ENCODE measurements at places on chromosomes 6 and 20.

DNA sequence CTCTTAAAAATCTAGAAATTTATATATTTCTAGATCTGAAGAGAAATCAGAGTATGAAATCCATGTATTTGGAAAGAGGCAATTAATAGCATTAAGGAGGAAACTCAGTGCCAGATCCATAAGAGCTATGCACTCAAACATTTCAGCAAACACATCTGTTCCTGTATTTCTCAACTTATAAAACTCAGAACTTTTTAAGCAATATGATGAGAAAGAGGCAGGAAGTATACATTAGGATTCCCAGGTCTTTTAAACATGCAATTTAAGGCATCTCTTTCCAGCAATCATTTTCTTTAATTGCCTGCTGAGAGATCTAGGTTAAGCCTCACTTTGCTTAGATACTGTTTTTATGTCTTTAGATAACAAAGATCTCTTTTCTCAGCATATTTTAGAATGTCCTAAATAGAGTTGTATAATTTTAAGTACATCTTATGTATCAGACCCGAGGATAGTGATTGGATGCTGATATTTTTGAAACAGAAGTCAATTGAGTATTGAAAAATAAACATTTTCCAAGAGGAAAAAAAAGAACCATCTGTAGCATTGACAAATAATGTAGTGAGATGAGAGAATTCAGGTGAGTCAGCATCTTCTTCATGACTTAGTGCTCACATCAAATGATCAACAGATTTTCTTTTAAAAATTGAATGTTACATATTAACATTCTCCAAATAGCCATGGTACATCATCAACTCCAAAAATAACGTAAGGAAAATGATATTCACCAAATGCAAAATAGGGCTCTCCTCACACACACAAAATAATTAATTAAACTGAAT, 461.4 kb upstream of the NOX3 start:
- DNase-seq: no peak

GRCh38 chr6:167764713-167765479, 61.8 kb upstream of the AFDN start:
- no peak for DNase-seq

DNA sequence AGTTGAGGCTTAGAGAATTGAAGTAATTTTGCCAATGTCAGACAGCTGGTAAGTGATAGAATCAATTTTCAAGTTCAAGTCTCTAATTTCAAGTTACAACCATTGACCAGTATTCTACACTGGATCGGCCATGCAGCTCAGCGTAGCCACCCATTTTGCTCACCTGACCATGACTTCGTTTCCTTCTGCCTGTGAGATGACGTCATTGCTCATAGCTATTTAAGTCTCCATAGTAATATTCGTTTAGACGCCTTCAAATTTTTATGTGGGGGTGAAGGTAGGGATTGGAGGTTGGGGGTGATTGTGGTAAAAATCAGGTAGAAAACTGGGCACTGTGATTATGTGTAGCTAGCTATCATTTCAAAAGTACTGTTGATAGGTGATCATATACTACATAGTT, 5.6 kb upstream of the HTR1B start:
- DNase-seq: no peak

DNA sequence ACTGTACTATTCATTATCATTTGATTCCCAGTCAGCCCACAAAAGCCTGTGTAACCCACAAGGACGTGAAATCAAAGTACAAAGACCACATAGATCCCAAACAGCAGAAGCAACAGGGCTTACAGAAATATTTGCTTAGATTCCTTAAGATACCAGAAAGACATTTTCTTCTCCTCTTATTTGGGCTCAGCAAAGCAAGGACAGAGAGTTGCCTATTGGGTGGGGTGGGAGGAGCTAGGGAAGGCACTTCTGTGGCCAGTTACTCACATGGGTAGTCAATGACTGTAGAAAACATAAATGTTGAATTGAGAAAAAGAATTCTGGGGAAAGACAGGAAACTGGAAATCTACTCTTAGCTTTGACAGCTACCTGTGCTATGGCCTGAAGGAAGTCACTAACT, 19.8 kb downstream of the PDE7B start:
- no peak for DNase-seq

- no peak for DNase-seq
Observed at GRCh38 chr20:59154317-59155013, 9.2 kb upstream of the ZNF831 start.

DNA sequence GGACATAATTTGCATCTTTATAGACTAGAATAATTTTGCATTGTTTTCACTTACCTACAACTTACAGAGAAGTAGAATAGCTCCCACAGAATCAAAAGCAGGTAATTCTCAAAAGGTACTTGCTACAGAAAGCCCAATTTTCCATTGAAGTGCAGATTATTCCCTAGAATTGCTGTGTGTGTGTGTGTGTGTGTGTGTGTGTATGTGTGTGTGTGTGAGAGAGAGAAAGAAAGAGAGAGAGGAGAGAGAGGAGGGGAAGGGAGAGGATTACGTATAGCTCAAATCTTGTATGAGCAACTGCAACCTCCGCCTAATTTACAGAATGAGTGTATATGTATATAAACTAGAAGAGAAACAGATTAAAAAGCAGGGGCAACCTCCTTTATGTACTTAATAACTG, 68.0 kb downstream of the DOK5 start:
- DNase-seq: no peak

GRCh38 chr6:157430834-157431233, 49.8 kb downstream of the ZDHHC14 start:
- DNase-seq: no peak

DNA sequence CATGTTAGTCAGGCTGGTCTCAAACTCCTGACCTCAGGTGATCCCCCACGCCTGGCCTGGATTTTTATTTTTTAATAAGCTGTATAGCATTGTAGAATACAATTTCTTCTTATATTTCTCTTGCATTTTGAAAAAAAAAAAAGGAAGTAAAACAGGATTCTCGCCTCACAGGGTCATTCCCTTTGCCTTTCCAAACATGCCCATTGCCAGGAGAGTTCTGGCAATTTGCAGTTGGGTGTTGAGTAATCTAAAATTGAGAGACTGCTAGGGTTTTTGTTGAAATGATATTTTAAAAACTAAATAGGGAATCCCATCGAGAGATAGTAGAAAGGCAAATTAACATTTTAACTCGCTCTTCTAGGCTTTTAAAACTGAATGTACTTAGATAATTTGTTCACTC, 196.1 kb downstream of the JARID2 start:
- DNase-seq: no peak

- no peak for DNase-seq
Observed at GRCh38 chr6:18515767-18516166, 128.6 kb downstream of the RNF144B start.

- no peak for DNase-seq
Observed at GRCh38 chr20:63652192-63652980, 838 bp downstream of the STMN3 start.

All from CD4-positive, alpha-beta T cell treated with Interferon alpha-2 for 1 hour (primary cell).